Inflammatory macrophage (primary cell): ENCODE measurements at places on chromosomes 2 and 18.

GRCh38 chr2:42142547-42143184, 26.5 kb upstream of the EML4 start:
- DNase-seq = no peak

GRCh38 chr2:109205447-109205846, 76.4 kb downstream of the SH3RF3 start:
- no peak for DNase-seq

DNA sequence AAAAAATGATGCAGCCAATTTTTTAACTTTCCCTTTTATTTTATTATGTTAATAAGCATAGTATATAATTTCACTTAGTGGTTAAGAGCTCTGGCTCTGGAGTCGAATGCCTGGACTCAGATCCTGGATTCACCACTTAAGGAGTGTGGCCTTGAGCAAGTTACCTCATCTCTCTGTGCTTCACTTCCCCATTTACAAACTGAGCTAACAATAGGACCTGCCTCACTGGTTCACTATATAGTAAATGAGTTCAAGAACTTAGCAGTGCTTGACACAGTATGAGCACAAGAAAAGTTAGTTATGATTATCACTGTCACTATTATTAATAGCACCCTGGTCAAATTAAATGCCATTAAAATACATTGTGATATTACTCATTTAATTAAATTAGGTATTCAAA, 30.6 kb downstream of the SCN3A start:
- DNase-seq = peak; percentile 2

DNA sequence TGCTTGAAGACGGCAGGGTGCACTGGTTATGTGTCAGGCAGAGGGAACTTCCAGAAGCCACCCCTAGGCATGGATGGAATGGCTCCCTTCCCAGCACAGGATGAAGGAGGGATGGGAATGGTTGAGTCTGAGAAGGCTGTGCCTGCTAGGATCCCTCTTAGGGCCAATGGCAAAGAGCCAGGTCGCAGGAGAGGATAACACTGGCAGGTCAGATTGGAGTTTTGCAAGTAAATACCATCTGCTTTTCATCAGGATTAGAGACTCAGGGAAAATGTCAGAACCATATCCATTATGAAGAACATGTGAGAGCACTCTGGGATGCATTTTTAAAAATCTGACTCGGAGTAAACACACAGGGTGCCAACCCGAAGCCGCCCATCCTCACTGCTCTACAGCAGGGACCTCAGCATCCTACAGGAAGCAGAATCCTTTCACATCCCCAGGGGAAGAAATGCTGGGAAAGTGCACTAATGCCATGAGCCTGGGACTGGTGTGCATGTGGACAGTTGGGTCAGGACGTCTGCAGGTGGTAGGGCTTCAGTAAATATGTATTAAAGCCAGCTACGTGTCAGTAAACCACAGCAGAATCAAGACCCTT, 139.9 kb downstream of the MYT1L start:
- no peak for DNase-seq

DNA sequence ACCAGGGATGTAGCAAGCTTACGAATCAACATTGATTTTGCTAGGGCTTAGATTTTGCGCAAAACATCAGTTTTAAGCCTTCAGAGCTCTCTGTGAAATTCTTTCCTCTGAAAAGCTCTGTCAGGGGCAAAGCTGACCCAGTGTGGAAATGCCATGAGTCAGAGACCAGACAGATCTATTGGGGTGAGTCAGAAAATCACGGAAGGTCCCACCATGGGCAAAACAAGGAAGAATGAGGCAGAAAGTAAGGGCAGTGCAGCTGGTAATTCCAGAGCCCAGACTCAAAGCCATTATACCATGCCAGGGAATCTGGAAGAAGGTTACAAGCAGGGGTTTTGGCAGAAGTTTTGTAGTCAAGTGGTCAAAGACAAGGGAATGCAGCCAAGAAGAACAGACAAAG, 256.6 kb upstream of the CTAGE1 start:
- no peak for DNase-seq

DNA sequence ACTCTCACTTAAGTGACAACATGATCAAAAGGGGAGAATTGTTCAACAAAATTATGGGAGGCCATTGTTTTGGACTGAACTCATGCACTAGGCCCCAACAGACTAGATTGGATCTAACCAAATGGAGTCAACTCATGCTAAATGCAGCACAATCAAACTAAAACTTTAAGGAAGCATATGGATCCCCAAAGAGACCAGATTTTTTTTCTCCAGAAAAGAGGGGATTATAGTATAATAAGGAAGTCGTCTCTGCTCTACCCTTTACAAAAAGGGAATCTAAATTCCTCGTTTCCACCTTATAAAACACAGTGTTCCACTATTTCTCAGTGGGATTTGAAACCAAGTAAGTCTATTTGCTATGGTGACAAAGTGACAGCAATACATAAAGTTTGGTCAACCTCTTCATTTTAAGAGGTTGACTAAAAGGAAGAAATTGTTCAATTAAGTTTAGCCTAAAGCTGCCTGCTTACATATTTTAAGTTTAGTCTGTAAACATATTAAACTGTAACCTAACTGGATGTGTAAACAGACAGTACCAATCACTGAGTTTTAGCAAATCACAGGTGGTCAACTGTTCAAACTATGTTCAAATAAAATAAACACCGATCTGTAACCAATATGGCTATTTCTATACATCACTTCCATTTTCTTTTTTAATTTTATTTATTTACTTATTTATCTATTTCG, 40.9 kb upstream of the MAT2A start:
- DNase-seq = no peak

DNA sequence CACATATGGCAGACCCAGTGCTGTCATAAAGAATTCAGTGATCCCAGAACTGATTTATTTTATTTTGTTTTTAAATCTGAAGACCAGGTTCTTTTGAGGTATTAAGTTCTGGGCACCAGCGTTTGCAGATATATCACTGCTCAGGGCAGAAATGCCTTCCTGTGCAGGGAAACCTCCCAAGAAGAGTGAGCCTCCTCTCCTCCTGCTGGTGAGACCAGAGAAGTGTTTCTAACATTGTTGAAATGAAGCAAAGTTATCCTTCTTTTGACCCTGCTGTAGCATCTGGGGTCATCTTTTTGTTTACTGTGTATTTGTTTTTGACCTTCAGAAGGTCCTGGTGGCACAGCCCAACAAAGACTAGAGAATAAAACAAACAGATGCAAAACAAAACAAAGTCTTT, 94.0 kb downstream of the AQP4 start:
- DNase-seq = peak; percentile 39

DNA sequence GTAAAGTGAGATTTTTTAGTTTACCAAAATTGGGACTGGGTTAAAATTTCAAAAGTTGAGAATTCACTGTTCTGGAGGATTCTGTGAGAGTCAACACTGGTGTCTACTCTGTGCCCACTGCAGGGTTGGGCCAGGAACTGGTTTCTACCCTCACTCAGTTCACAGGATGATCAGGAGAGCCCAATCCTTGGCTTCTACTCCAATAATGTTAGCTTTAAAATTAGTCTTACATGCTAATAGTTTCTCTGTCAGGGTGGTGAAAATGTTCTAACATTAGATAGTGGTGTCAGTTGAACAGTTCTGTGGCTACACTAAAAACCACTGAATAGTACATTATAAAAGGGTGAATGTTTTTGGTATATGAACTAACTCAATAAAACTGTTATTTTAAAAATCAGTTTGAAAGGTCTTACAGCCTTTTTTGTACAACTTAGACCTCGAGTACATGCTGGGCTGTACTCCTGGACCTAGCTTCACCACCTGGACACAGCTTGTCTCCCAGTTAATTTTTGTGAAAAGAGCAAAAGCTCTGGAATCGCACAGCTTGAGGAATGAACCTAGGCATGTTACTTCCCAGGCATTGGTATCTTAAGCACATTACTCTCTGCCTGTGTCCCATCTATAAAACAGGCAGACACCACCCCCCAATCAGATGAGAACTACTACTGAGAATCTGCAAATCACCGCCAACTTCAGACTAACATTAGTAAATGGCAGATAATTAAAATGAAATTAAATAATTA, 44.4 kb downstream of the ACVR1 start:
- DNase-seq = no peak

DNA sequence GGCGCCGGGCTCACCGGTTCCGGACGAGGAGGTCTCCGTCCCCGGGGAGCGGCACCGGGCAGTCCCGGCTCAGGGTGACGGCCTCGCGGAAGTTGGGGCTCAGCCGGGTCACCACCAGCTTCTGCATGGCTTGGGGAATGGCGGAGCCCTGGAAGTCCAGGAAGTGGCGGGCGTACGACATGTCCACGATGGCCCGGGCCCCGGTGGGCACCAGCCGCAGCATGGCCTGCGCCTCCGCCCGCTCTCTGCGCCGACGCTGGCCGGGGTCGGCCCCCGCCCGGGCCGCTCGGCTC, 157 bp downstream of the PTGR3 start:
- DNase-seq = no peak

GRCh38 chr18:59941331-59941730, 41.5 kb downstream of the PMAIP1 start:
- peak; percentile 47 for DNase-seq

DNA sequence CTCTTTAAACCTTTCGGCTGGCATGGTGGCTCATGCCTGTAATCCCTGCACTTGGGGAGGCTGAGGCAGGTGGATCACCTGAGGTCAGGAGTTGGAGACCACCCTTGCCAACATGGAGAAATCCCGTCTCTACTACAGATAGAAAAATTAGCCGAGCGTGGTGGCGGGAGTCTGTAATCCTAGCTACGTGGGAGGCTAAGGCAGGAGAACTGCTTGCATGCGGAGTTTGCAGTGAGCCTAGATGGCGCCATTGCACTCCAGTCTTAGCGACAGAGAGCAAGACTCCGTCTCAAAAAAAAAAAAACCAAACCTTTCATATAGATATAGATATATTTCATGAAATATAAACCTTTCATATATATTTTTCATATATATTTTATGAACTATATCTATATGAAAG, 864.7 kb downstream of the TRIB2 start:
- no peak for DNase-seq

DNA sequence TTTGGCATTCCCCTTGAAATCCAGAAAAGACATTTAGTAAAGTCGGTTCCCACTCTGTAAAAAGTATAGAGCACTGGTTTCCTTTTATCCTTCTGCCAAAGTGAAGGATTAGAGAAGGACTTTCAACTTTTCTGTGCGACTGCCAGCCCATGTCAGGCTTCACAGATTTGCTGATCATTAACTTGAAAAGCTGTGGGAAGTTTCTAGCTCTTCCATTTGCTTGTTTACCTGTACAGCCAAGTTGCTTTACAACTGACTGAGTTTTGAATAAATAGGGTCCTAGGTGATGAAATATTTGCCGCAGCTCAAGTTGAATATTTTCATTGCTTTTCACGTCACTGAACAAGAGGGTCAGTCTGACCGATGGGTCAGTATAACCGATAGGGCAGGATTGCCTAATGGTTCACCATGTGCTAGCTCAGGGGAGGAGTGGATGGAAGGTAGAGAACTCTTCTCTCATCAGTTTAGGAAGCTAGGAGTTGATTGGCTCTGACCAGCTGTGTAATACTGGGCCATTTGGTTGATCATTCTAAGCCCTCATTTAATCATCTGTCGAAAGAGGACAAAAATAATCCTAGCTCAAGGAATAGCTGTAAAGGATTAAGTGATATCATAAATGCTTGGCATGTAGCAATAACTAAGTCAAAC, 30.4 kb downstream of the UPP2 start:
- no peak for DNase-seq

DNA sequence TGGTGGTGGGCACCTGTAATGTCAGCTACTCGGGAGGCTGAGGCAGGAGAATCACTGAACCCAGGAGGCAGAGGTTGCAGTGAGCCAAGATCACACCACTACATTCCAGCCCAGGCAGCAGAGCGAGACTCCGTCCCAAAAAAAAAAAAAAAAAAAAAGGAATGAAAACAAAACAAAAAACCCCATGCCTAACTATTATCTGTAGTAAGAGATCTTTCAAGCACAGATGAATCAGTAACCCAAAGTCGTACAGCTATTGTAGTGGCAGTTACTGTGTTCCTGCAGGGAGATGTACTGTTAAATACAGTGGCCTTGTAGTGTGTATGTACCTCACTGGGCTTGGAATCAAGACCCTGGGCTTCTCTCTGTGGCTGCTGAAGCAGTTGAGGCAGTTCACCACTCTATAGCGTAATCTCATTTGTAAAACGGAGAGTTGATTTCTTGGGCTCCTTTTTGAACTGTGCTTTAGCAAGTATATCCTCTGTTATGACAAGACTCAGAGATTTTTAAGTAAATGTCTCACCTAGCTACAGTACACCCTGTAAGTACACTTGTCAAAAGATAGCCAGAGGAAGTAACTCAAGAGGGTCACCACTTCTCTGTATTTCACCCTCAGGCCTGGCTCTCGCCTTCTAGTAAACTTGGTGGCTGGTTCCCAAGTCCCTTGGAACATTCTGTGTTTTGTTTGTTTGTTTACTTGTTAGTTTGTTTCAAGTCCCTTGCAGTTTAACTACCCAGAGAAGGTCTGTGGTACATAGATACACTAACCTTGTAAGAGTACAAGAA, 109.6 kb upstream of the FOSL2 start:
- no peak for DNase-seq

DNA sequence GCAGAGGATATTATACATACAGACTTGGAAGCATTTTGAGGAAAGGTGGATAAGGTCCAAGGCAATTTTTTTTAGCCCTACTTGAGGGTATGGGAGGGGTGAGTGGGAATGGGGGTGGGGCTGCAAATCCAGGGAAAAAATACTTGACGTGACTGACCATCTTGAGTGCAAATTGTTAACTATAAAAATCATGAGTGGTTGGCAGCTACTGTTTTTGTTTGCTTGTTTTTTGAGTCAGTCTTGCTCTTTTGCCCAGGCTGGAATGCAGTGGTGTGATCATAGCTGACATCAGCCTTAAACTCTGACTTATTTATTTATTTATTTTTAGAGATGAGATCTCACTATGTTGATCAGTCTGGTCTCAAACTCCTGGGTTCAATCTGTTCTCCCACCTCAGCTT, 458.8 kb downstream of the PIK3C3 start:
- no peak for DNase-seq

GRCh38 chr2:189466656-189467055, 25.4 kb downstream of the WDR75 start:
- peak; percentile 46 for DNase-seq

DNA sequence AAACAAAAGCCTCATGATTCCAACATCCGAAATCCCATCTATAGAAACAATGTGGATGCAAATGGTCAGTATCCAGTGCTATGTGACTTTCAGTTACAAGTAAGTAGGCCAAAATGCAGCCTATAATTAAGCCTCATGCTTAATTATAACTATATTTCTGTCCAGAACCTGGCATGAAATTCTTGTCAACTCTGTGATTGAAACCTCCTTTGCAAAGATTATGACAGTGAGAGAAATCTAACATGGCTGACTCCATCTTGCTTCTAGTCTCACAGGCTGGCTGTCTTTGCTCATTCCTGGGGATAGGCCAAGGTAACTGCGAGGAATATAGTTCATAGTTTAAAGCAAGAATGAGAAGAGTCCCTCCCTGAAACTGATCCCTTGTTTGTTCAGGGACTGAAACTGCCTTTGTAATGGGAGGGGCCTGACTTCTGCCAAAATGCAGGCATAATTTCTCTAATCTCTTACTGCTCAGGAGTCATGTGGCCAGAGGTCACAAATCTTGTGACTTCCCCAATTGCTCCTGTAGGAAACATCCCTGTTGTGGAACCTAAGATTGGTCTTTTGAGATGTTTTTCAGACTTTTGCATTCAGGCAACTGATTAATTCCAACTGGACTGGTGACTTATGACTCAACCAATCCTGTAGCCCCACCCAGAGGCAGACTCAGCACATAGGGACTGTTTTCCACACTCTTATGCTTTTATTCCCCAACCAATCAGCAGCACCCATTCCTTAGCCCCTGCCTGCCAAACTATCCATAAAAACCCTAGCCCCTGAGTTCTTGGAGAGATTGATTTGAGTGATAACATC, 84.5 kb upstream of the TLK1 start:
- peak; percentile 74 for DNase-seq

- DNase-seq = no peak
These were observed 50.2 kb upstream of the CHST9 start for GRCh38 chr18:27235218-27235870.
